GM23248 (cell line): ENCODE measurements at places on chromosomes 3 and 15. TPM values are rescaled to one million over a fixed set of nuclear protein-coding genes. Genes with fewer than 3 reads are reported as not detected.
A peak's percentile ranks its signal among the peaks of the same experiment; 100 is the strongest.

- DNase-seq = peak; percentile 5
- no peaks in the 10 kb centered on the region for H3K27me3 ChIP-seq
- no peaks in the 10 kb centered on the region for H3K4me1 ChIP-seq
- no peak overlapping the region for H3K4me3 ChIP-seq
- H3K36me3 ChIP-seq = no peaks in the 10 kb centered on the region
- no peak overlapping the region for H3K27ac ChIP-seq
These were observed 1270.0 kb downstream of the ROBO1 start for GRCh38 chr3:78497767-78498166.

- no peaks in the 10 kb centered on the region for H3K36me3 ChIP-seq
- no peak for DNase-seq
- H3K27ac ChIP-seq = no peak overlapping the region
- H3K27me3 ChIP-seq = 0 out of 2 replicates have a peak, but pooled peaks cover 4% of the 10 kb centered on the region
- no peak overlapping the region for H3K4me3 ChIP-seq
These were observed 131.1 kb downstream of the ADAMTSL3 start for GRCh38 chr15:83784975-83785374.

- H3K4me3 ChIP-seq = no peak overlapping the region
- no peaks in the 10 kb centered on the region for H3K36me3 ChIP-seq
- no peaks in the 10 kb centered on the region for H3K4me1 ChIP-seq
These were observed 39.8 kb downstream of the MUC20 start for GRCh38 chr3:195760345-195761122.

CLDN16 gene
- total RNA-seq = 0.11 TPM in 1 of 2 replicates, not detected in the other

SOX2 gene
- total RNA-seq = not detected in 2 replicates
